Lung microvascular endothelial cell (primary cell): ENCODE measurements at places on chromosomes 16 and 17. TPM values are rescaled to one million over a fixed set of nuclear protein-coding genes. Genes with fewer than 3 reads are reported as not detected.

DNA sequence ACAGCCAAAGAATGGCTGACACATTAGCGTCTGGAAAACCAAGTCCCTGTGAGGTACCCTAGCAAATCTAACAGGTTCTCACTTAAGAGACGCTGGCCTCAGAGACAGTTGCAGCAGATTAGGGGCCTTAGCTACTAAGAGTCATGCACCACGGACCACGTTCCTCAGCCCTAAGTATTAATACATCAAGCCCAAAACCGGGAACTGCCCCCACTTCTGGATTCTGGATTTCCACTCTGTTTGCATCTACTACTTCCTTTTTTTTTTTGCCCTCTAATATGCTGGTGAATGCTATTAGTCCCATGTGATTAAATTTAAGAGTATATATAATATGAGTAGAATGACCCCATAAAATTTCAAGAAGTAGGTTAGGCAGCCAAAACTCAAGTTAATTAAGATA is 775 bp upstream of the TERB1 start:
- no peak for DNase-seq

- peak; percentile 85 for DNase-seq
Measured at GRCh38 chr17:60641810-60642220, 35.8 kb upstream of the BCAS3 start.

LIMD2 gene
- total RNA-seq, result 15.3 and 18.8 TPM in 2 replicates

PIRT gene
- total RNA-seq, result not detected in 2 replicates

DNA sequence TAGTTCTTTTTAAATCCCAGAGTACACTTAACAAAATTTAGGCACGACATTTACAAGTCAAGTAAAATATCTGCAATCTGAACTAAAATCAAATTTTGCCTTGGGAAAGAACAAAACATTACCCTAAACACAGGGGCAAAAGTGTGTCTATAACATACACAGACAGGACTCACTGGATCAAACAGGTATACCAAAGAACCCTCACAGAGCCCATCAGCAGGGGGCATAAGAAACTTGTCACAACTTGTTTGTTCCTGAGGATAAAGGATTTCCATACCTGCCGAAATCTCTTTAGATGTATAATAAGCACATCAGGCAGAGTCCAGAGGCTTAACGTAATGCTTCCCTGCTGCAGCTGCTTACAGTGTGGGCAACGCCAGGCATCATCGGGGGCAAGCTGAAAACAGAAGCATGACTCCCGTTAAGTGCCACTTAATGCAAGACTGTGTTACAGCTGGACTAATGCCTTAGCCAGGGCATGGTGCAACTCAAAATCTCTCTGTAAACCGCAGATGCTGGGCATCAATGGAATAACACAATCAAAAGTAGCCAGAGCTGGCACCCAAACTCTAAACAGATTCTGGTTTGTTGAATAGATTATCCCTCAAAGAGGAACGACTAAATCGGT is 67.0 kb downstream of the USP31 start:
- no peak for DNase-seq

DNA sequence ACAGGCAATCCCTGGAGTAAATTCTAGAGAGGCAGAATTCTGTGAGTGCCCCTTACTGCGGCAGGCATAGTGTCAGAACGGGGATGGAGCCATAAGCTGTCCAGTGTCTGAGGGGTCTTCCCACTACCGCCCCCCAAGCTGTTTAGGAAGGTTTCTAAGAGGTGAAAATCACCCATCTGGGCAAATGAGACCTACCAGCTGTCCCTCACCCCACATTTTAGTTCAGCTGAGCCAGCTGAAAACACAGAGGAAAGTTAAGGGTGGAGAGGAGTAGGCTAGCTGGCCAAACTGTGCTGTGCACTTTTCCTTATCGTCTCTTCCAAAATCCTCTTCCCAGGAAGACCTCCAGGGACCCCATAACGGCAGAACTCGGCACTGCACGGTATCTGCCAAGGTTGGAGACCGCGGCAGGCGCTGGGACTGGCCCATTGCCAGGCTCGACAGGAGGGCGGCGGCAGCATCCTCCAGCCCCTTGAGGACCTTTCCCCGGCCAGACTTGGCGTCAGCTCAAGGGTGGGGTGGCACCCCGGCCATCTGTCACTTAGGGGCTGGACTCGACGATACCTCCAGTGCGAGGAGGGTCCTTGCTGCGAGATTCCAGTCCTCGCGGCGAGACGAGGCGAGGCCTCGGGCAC is 955 bp downstream of the ACLY start:
- DNase-seq, result peak; percentile 45

FBXW10B gene
- total RNA-seq, result 0.20 and 0.22 TPM in 2 replicates

NPTX1 gene
- under 0.01 TPM in 2 replicates for total RNA-seq

GRCh38 chr16:63720848-63721247 is 1401.0 kb downstream of the CDH11 start:
- DNase-seq, result no peak

DNA sequence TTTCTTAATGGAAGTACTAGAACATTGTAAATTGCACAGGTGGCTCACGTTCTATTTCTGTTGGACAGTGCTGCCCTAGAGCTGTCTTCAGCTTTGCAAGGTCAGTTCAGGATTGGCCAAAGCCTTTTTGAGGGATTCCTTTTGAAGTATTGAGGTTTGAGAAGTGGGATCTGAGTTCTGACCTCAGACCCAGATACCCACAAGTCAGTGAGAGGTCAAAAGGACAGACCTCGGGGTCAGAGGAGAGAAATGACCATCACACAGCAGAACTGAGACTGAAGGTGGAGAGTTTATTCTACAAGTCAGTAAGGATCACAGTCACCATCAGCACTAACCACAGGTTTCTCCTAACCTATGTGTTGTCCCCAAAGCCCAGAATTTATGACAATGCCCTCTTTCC is 1.7 kb downstream of the ACSM5 start:
- DNase-seq, result no peak

RHBDF1 gene
- total RNA-seq, result 12.6 and 24.8 TPM in 2 replicates

DNA sequence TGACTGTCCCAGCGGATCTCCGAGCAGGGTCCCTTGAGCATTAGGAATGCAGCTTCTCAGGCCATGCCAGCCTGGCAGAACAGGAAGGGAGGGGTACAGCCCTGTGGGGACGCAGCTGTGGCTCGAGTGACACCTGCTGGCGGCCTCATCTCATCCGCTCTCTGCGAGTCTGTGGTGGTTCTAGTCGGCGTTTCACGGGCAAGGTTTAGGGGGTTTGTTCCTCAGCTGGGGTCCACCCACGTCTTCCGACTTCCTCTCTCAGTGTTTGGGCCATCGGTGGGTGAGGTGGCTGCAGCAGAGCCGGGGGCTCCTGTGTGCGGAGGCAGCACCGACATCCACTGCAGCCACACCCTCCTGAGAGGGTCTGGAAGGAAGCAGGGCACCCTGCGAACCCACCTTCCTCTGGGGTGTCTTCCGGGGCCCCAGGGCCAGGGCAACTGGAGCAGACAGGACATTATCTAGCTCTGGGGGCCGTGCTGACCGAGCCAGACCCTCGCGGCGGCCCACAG is 33.3 kb downstream of the JPH3 start:
- DNase-seq, result peak; percentile 31

MRC2 gene
- 5.6 and 16.8 TPM in 2 replicates for total RNA-seq

DNA sequence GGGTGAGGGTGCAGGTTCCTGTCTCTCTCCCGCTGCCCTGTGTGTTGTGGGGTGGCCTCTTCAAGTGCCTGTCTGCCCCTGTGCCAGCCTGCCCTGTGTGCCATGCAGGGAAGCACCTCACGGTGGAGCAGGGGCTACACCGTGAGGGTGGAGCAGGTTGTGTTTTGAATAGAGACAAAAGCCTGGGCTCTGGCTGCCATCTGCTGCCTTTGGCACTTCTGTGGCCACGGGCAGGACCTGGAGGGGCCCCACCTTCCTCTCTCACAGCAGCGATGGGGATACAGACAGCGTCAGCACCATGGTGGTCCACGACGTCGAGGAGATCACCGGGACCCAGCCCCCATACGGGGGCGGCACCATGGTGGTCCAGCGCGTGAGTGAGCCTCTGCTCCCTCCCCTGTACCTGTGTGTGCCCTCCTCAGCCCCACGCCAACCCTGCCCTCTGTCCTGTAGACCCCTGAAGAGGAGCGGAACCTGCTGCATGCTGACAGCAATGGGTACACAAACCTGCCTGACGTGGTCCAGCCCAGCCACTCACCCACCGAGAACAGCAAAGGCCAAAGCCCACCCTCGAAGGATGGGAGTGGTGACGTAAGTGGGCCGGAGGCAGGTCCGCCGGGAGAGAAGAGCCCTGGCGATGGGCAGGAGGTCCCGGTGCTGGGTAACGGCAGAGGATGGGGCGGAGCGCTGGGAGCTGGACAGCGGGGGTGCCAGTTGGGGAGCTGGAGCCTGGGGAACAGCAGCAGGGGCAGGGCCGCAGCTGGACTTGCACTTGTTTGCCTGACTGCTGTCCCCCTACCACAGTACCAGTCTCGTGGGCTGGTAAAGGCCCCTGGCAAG is 5.4 kb upstream of the C17orf107 start:
- no peak for DNase-seq

GRCh38 chr16:19164285-19164684 is 3.8 kb upstream of the SYT17 start:
- DNase-seq, result no peak

DNA sequence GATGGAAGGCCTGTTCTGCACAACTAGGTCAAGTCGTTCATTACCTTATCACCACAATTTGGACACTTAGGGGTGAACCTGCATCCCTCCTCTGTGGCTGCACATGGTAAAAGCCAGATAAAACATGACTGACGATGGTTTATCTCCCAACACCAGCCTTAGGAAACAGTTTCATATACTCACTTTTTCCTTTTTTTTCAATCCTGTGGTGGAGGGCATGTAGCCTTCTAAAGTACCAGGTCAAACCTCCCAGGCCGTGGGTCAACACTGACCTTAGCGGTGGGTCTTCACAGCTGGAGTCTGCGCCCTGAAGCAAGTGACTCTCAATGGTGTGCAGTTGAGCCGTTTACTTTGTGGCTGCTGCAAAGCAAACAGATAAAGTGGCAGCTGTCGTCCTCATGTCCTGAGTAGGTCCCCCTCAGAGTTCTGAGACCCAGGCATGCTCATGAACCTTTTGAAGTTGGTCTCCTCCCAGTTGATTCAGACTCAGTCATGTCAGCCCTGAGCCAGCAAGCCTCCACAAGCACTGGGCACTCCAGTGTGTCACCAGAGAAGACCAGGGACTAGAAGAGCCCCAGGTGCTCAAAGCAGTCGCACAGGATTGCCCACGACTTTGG is 5.9 kb downstream of the FAHD1 start:
- DNase-seq, result no peak

- no peak for DNase-seq
Measured at GRCh38 chr17:28526381-28526780, 20.2 kb downstream of the FOXN1 start.

CASKIN1 gene
- under 0.01 TPM in 2 replicates for total RNA-seq

MEIOB gene
- not detected in 2 replicates for total RNA-seq

DNA sequence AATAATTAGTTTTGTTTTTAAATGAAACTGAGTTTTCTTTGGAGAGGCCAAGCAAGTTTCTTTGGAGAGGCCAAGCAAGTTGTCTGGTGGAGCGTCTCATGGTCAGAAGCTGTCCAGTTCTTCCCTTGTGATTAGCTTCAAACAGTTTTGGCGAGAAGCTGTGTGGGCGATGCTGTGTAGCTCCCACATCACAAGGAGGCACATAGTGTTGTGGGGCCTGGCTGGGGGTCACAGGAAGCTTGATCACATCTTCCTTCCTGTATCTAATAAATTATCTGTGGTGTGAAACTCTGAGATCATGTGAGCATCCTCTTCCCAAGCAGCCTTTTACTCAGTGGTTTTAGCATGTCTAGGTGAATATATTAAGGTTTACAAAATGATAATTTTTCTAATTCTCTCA is 33.9 kb downstream of the SPECC1 start:
- DNase-seq, result no peak

GRCh38 chr16:57760357-57761160 is 25.0 kb downstream of the KATNB1 start:
- DNase-seq, result no peak

SALL1 gene
- total RNA-seq, result under 0.01 TPM in 1 of 2 replicates, not detected in the other

GRCh38 chr17:73706858-73707257 is 62.6 kb upstream of the SDK2 start:
- DNase-seq, result no peak

DNA sequence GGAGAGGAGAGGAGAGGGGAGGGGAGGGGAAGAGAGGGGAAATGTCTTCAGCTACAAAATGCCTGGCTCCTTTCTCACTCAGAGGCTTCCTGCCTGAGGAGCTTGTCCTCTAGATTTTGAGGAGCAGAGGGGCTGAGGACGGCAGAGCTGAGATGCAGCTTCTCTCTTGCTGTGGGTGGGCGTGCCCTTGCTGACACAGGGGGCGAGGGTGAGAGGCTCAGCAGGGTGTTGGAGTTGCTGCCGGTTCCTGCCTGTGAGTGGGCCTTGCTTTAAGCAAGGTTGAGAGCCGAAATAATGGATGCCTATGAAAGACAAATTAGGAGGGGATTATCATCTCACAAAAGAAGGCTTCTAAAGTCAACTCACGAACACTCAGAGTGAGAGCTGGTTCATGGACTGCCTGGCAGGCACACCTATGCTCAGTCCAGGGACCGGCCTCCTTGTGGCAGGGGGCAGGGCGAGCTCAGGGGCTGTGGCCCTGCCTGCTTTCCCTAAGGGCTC is 215.6 kb downstream of the MSI2 start:
- no peak for DNase-seq

CES5A gene
- not detected in 2 replicates for total RNA-seq

PPY gene
- not detected in 2 replicates for total RNA-seq

GRCh38 chr17:40806131-40806530 is 6.4 kb upstream of the KRT28 start:
- no peak for DNase-seq

DNA sequence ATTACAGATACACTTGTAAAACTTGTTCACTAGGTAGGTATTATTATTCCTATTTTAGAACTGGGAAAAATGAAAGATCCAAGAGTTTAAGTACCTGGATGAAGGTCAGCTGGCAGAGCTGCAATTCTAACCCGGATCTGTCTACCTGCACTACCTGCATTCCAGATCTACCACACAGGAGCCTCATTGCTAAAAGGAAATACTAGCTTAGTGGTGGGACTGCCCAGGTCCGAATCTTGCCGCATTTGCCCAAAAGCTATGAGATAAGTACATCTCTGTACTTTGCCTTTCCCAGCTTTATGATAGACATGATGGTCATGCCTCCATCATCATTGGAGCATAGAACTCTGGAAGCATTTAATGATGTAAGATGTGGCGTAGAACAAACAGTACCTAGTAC is 36.8 kb upstream of the TEKT3 start:
- no peak for DNase-seq

GRCh38 chr16:83315271-83315670 is 492.5 kb upstream of the HSBP1 start:
- no peak for DNase-seq

DNA sequence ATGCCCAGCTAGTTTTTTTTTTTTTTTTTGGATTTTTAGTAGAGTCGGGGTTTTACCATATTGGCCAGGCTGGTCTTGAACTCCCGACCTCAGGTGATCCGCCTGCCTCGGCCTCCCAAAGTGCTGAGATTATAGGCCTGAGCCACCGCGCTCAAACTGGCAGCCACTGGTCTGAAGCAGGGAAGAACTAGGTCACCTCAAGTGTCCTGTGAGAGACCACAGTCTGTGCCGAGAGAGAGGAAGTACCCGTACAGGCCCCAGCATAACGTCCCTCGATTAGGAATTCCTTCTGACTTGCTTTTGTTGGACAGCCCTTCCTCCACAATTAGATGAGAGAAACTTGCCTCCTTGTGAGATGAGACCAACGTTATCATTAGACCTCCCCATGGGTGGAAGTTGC is 13.7 kb upstream of the CD300E start:
- DNase-seq, result no peak

- DNase-seq, result no peak
Measured at GRCh38 chr17:74433421-74434121, 1.7 kb downstream of the GPRC5C start.
